ENCODE measurements at places on chromosomes 6 and 20. TPM values are rescaled to one million over a fixed set of nuclear protein-coding genes. Genes with fewer than 3 reads are reported as not detected.

DNA sequence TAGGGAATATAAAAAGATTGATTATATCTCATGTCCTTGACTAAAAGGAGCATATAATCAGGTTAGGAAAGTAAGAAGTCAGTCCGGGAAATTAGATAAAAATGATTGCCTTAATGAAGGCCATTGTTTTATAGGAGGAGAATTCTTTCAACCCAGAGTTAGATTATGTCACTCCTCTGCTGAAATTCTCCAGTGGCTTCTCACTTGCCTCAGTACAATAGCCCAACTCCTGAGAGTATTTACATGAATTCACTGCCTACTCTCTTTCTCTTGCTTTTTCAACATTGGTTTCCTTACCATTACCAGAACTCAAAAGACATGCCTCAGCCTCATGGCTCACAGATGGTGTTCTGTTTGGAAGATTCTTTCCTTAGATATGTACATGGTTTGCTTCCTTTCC is 114.9 kb downstream of the EPHA7 start:
- DNase-seq, result no peak

- no peak for DNase-seq
Measured at GRCh38 chr6:108250240-108250866, 10.5 kb downstream of the SNX3 start.

FERMT1 gene
- 0.15 TPM for total RNA-seq

GRCh38 chr6:95244751-95245150 is 332.6 kb upstream of the MANEA start:
- DNase-seq, result no peak

GRCh38 chr6:11429577-11429976 is 108.0 kb upstream of the TMEM170B start:
- no peak for DNase-seq

- no peak for DNase-seq
Measured at GRCh38 chr20:22795433-22795832, 211.1 kb upstream of the FOXA2 start.

ZNF512B gene
- total RNA-seq, result 14.1 TPM
